Foreskin keratinocyte (primary cell): ENCODE measurements at places on chromosomes 1 and 21.

- no peak for DNase-seq
Observed at GRCh38 chr1:118100686-118101514, 84.1 kb downstream of the SPAG17 start.

- peak; percentile 56 for DNase-seq
Observed at GRCh38 chr1:243850202-243850451, at the start of gene AKT3. Gene AKT3 (minus strand): TSS chr1:243850243. CDS start chr1:243843170, 7,073 bp downstream.

DNA sequence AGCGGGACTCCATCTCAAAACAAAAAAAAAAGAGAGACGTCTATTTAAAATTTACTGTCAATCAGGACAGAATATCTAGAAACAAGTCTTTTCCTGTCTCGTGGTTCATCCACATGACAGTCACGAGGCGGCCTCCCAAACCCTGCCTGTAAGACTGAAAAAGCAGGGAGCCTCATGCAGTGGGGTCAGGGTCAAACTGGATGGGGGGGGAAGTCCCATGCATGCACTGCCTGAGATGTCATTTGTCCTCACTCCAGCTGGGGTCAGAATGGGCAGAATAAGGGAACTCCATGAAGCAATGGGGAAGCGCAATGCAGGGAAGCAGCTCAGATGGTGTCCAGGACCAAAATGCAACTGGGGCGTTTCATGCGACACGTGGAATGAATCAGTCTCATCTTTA lies 85.5 kb downstream of the PIK3CD start:
- DNase-seq: no peak

DNA sequence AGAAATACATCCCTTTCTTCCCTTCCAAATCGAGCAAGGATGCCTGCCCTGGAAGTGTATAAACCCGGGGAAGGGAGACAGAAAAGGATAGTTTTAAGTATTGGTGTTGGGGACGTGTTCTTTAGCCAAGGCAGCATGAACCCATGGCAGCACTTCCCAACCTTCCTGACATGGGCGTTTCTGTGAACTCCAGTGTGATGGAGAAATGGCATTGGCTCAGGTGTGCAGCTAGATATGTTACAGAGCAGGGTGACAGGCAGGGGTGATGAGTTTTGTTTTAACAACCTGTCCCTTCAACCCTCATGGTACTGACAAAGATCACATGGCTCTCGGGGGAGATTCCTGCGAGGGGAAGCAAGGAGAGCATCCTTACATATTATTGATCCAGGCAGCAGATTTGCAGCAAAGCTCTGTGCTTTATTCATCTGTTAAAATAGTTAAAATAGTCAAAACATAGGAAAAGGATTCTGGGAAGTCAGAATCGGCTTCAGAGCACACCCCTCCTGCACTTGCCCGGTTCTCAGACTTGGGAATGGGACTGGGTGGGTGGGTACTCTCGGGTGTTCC lies 4.0 kb downstream of the MX1 start:
- no peak for DNase-seq

GRCh38 chr1:200473698-200474371 lies 64.0 kb upstream of the ZNF281 start:
- DNase-seq: no peak

DNA sequence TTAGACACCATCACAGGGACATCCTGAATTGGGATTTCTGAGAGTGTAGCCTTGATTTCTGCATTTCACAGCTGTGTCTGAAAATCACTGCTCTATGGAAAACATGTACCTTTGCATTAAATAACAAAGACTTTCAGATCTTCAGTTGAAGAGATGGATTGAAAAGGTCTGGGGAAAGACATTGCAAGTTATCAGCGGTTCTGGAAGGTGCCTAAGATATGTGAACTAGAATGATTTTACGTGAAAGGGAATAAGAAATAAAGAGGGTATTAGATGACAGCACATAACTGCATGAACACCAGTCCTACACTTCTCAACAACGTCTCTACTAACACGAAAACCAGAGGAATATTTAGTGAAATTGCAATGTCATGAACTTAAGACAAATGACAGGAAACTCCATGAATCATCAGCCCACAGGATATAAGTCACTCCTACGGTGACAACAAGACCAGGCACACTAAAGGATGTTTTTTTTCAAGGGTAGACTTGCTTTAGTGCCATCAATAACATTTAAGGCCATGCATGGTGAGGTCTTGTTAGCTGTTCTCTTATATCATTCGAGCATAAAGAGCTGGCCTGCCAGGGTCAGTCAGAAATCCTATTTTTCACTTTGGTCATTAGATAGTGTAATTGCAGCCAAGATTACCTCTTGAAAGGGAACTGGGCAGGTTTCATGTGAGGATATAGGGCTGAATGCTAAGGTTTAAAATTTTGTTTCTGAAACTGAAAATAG lies 283.1 kb downstream of the GRIK1 start:
- peak; percentile 37 for DNase-seq

DNA sequence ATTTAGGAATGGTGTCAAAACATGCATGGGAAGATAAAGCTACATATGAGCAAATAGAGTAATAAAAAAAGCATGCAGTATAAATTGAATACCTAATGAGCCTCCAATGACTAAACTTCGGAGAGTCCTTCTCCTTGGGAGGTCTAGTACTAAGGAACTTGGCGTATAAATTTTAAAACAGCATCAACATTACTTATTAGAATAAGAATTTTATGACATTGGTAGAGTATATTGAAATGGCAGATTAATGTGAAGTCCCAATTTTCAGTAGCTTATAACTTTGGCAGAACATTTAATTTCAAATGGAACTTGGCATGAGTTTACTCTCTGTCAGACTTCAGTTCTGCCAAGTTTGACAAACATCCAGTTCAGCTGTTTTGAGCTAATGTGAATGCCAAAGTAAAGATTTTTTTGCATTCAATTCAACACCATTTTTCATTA lies 104.7 kb upstream of the RGS18 start:
- DNase-seq: no peak

DNA sequence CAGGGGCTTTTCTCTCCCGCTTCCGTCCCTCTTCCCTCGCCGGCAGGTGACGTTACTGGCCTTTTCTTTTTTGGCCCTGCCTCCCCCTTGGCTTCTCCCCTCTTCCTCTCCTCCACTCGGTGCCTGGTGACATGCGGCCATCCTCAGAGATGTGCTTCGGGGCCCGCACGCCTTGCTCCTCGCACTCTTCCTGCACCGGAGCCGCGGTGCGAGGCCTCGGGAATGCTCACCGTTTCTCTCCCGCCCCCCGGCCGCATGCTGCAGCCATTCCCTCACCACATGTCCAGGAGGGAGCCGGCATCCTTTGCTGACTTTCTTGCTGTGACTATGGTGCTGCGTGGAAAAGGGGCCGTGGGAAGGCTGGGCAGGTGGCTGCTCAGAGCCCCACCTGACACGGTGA lies 39.3 kb downstream of the PDE9A start:
- no peak for DNase-seq

GRCh38 chr1:175866776-175867175 lies 123.4 kb upstream of the TNR start:
- no peak for DNase-seq

GRCh38 chr1:154856049-154856448 lies 14.0 kb downstream of the KCNN3 start:
- no peak for DNase-seq

GRCh38 chr1:19785660-19786059 lies 14.1 kb downstream of the TMCO4 start:
- DNase-seq: no peak

GRCh38 chr1:152188673-152189591 lies 29.9 kb upstream of the RPTN start:
- peak; percentile 25 for DNase-seq

DNA sequence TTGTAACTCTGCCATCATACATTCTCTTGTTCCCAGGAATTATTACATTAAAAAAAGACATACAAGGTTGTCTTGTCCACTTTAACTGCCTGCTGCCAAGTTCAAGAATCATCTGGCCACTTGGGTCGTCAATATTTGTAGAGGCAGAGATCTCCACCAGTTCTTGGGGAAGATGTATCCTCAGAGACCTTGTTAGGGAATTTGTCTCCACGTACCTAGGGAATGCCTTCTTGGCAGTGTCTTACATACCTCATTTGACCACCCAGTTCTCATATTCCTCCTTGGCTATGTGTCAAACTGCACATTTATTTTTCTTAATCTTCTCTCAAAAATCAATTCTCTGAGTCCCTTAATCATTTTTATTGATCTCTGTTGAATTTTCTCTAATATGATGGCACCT lies 266.0 kb downstream of the SPATA17 start:
- DNase-seq: no peak

- DNase-seq: no peak
Observed at GRCh38 chr21:14862794-14863720, 201.7 kb downstream of the NRIP1 start.

DNA sequence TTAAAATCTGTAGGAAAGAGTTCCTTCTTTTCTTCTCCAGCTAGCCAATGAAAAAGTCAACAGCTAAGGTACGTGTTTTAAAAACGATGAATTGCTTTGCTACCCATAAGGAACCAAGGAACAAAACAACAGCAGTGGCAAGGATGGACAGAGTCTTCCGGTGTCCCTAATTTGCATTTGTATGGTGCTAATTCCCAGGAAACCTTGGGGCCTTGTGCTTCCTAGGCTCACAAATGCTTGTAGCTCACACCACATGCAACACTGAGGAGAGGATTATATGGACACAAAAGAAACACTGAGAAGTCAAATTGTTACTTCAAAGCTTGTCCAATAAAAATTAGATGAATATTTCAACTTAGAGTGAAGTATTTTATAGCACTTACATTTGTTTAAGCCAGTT lies 1.8 kb upstream of the PGBD5 start:
- no peak for DNase-seq

DNA sequence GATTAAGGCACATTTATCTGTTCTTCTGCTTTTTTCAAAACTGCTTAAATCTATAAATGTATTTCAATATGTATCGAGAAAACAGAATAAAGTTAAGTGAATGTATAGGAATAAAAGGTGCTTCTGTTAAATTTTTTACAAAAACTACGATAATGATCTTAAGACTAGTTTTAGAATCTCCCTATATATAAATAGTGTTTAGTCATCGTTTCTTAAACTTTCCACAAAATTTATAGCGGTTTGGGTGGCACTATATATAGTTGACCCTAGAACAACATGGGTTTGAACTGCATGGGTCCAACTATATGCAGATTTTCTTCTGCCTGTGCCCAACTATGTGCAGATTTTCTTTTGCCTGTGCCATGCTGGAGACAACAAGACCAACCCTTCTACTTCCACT lies 125.7 kb downstream of the CRB1 start:
- DNase-seq: no peak

DNA sequence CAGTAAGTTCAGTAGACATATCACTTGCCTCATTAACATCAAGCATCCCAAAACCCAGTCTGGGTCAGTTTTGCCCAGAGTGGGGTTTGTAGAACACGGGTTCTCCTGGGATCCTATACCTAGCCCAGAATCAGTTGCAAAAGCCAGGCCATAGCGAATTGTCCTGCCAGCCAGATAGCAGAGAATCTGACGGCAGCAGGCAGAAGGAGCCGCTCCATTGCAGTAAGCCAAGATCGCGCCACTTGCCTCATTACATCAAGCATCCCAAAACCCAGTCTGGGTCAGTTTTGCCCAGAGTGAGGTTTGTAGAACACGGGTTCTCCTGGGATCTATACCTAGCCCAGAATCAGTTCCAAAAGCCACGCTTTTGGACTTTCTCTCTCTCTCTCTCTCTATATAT lies 19.1 kb downstream of the NDUFS5 start:
- DNase-seq: no peak

DNA sequence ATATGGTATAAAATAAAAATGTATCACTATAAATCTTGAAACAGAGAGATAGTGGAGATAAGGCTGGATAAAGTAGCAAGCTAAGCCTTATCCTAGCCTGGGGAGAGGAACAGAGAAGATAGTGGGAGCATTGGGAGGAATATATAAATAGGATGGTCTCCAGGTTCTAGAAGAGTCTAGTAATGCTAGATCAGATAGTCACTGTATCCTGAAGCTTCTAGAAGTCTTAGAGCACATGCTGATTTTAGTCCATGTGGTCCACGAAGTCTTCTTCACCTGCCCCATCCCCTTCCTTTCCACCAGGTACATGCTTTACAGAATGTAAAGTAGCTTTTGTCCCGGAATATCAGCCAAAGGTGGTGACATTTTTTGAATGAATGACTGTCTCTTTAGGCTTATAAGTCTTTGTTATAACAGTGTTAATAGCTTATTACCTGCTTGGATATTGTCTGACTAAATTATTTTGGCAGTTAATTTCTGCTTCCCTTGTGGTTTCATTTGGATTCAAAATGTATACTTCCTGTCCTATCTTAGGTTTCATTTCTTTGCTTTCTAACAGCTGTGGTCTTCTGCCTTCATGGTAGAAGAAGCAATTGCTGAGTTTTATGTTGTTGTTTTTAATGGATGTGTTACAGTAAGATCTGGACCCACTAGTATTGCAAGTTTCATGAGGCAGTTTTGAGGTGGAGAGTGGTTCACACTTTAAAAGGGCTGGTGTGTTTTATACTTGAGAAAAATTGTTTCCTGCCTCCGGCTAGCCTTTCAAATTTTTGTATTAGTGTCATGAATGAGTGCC lies 5.9 kb downstream of the SMG7 start:
- no peak for DNase-seq

GRCh38 chr1:154813846-154814505 lies 56.1 kb downstream of the KCNN3 start:
- DNase-seq: no peak
